DMS153 (cell line): ENCODE measurements at places on chromosomes 4 and X.

DNA sequence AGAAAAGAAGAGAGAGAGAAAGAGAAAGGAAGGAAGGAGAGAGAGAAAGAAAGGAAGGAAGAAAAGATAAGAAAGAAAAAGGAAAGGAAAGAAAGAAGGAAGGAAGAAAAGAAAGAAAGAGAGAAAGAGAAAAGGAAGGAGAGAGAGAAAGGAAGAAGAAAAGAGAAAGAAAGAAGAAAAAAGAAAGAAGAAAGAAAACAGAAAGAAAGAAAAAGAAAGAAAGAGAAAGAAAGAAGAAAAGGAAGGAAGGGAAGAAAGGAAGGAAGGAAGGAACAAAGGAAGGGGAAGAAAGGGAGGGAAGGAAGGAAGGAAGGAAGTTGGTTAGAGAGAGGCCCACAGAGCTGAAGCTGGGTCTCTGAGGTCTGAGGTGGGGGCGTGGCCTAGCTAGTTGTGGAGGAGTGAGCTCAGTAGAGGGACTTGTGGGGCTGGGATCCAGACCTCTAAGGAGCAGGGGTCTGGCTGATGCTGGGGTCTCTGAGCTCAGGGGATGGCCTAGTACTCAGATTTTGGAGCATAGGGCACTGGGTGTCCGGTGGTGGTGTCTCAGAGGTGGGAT lies 27.1 kb upstream of the PDZD4 start:
- DNase-seq: no peak

GRCh38 chrX:80550722-80551121 lies 130.5 kb downstream of the TENT5D start:
- DNase-seq: no peak

DNA sequence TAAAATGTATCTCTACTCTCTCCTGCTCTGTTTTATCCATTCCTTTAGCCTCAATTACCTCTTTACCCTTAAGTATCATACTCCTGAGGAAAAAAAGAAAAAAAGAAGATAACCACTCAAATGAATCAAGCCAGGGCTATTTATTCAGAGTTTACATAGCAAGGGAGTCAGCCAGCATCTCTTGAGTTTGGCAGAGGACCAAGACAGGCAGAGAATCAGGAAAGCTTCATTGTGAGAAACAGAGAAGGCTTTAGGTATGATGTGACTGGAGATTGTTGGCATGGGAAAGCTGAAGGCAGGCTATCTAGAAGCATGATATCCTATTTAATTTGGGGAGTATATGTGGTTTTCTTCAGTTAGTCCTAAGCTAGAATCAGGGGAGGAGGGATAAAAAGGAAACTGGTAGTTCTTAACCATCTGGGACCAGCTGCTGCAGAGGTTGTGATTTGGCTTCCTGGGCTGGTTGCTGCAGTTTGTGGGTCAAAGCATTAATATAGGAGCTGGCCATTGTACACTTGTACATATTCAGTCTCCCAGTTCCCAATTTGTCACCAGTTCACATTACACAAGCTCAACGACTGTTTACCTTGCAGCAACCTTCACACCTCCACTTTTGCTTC lies 11.2 kb downstream of the APELA start:
- no peak for DNase-seq

DNA sequence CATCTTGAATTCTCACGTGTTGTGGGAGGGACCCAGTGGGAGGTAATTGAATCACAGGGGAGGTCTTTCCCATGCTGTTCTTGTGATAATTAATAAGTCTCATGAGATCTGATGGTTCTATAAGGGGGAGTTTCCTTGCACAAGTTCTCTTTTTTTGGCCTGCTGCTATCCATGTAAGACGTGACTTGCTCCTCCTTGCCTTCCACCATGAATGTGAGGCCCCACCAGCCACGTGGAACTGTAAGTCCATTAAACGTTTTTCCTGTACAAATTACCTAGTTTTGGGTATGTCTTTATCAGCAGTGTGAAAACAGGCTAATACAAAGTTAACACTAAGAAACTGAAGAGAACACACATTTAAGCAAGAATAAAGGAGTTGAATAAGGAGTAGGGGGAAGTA lies 16.0 kb downstream of the TBCK start:
- no peak for DNase-seq

DNA sequence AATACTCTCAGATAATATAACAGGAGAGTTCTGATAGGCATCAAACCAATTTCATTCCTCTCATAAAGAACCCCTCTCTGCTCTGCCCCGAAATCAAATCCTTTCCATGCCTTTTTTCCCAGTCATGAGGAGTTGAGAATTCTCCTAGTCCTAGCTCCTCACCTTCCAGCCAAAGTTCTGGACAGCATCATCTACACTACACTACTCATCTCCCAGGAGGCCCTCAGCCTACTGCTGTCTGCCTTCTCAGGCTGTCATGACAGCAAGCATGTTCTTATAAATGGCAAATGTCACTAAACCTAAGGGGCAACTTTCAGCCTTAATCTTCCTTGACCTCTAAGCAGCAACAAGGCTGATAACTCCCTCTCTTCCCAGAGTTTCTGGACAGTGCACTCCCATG lies 26.6 kb downstream of the MAPK10 start:
- DNase-seq: no peak

DNA sequence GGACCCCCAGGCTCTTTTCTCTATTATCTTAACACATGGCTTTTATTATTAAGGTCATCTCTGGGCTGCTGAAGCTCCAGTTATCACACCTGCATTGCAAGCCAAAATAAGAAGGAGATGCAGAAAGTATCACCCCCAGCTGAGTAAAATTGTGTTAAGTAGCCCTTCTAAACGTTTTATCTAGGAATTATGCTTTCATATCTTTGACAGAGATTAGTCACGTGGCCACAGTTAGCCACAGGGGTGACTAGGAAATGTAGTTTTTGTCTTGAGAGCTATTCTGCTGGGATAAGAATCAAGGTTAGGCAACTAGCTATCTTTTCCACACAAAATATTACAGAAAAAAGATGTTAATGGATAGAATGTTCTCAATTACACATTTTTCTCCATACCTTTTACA lies 102.1 kb downstream of the ANXA3 start:
- DNase-seq: no peak

- DNase-seq: no peak
Measured at GRCh38 chr4:31877429-31877828, 1157.3 kb downstream of the PCDH7 start.

DNA sequence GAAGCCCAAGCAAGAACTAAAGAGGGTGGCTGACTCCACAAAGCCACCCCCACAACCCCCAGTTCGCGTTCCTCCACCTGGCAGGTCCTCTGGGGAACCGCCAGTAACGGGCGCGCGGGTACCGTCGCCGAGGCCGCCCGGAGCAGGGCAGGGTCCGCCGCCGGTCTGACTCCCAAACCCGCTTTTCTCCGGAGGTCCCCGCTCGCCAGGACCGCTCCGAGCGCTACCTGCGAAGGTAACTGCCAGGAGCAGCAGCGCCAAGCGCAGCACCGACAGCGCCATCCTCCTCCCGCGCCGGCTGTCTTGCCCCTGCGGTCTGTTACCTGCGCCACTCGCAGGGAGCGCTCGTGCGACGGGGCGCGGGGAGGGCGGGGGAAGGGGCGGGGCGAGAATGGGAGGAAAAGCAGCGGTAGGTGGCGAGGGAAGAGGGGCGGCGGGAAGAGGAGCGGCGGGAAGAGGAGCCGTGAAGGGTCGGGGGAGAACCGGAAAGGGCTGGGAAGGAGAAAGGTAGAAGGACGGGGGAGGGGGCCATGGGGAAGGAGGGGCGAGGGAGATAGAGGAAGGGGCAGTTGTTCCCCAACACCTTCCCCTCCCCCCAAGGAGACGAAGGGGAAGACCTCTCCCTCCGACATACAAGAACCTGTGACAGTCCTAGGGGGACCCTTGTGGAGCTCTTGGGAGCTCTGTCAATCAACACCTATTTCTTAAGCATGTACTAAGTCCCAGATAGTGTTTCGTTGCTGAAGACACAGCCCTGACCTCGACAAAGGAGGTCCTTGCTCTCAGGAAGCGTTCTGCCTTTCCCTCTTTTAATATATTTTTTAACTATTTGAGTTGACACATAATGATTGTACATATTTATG lies at the start of gene SPINK2:
SPINK2 (minus strand) TSS at position 321 of the 863 bp plus-strand sequence; CDS start at position 282, 39 bp downstream.
- peak; percentile 31 for DNase-seq

- DNase-seq: no peak
Measured at GRCh38 chr4:33661636-33662035, 2582.7 kb downstream of the ARAP2 start.

DNA sequence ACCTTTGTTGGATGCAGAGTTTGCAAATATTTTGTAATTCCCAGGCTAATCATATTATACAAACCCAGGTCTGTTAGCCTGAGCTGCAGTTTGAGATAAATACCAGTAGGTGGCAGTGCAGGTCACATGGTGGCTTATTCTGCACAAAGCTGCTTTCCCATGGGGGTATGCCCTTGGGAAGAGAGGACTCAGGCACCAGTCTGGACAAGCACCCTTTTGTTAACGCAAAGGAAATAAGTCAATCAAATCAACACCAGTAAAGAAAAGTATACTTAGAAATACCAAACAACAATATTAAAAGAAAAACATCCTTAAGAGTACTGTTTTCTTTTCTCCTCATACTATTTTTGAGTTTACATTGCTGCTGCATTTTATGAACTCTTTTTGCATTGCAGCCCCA lies 389.0 kb upstream of the ZFP42 start:
- peak; percentile 66 for DNase-seq
